Breast epithelium (tissue), 4 donors: ENCODE measurements at places on chromosomes 16 and 17.

DNA sequence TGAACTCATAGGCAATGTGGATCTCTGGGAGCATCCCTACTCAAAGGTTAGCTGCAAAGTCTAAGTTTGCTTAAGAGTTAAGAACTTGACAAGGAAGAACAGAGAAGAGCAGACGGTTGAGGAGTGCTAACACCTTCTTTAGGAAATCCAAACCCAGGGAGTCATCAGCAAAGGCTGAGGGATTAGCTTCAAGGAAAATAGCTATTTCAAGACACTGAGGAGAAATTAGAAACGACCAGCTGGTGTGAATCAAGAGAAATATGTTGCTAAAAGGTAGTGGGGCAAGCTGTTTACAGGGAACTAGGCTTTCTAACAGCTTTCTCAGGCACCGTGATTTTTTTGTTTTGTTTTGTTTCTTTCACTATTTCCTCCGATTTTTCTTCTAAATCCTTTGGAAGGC lies 90.7 kb downstream of the CDH8 start:
- DNase-seq, result no peak
- no peaks in the 10 kb centered on the region for H3K36me3 ChIP-seq
- no peaks in the 10 kb centered on the region for H3K4me1 ChIP-seq
- no peak overlapping the region for H3K27ac ChIP-seq
- H3K4me3 ChIP-seq, result no peak overlapping the region
- H3K27me3 ChIP-seq, result no peaks in the 10 kb centered on the region

DNA sequence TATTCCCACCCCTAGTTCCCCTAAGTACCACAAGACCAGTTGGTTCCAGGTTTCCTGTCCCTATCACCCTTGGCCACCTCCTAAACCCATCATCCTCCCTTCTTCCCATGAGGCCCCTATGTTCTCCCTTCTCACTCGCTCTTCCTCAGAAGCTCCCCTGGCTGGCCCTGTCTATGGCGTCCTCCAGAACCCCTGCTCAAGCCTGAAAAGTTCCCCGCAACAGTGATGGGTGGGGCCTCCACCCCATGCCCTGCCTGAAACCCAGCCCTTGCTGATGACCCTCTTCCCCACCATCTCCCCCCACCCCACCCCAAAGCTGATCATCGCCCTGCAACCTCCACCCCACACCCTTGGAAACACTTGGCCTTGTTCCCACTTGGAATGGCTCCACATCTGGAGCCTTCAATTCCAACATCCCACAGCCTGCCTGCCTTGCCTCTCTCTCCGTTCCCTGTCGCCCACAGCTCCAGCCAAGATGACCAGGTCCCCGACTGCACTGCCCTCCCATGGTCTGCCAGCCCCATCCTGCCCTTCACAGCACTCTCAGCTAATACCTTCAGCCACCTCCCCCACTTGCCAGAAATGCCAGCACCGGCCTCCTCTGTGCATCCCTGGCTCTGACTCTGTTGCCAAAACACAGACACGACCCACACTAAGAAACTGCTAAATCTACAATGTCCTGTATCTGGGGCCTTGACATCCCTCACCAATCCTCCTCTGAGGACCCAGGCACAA lies 10.5 kb downstream of the OSBPL7 start:
- H3K4me3 ChIP-seq, result no peak overlapping the region
- peak overlapping the region; percentile 67 for H3K27ac ChIP-seq
- DNase-seq, result no peak
- H3K36me3 ChIP-seq, result no peaks in the 10 kb centered on the region
- H3K27me3 ChIP-seq, result no peaks in the 10 kb centered on the region

GRCh38 chr17:13540546-13540945 lies 61.2 kb downstream of the HS3ST3A1 start:
- H3K27ac ChIP-seq, result peak overlapping the region; percentile 25
- no peak for DNase-seq
- H3K36me3 ChIP-seq, result no peaks in the 10 kb centered on the region
- no peaks in the 10 kb centered on the region for H3K4me1 ChIP-seq
- H3K4me3 ChIP-seq, result no peak overlapping the region

DNA sequence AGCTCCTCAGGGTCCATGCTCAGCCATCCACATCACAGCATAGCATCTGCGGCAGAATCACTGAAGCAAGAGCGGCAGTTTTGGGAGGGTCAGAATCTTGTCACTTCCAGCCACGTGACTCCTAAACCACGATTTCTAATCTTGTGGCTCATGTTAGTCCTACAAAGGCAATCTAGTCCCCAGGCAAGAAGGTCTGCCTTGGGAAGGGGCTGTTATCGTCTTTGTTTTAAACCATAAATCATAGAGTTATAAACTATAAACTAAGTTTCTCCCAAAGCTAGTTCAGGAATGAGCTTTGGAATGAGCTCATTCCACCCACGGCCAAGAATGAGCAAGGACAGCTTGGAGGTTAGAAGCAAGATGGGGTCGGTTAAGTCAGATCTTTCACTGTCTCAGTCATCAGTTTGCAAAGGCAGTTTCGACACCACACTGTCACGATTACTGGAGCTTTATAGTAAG lies 20.8 kb upstream of the DNAH17 start:
- DNase-seq, result no peak
- no peak overlapping the region for H3K4me3 ChIP-seq

DNA sequence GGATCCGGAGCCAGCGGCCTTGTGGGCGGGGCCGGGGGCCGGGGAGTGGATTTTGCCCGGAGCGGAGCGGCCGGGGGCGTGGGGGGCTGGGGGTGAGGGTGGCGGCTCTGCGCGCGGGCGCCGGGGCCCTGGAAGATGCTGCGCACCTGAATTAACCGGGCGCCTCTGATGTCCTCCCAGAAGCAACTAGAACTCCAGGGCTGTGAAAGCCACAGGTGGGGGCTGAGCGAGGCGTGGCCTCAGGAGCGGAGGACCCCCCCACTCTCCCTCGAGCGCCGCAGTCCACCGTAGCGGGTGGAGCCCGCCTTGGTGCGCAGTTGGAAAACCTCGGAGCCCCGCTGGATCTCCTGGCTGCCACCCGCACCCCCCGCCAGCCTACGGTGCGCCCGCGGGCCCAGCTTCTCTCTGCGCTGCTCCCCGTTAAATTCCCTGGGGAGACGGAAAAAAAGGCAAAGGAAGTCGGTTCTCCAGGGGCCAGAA lies 549 bp downstream of the SLC26A11 start:
- DNase-seq, result no peak
- no peaks in the 10 kb centered on the region for H3K36me3 ChIP-seq
- peaks cover 6% of the 10 kb centered on the region for H3K4me1 ChIP-seq
